Renal pelvis (tissue), 12 donors: ENCODE measurements at places on chromosomes 13 and 19.

DNA sequence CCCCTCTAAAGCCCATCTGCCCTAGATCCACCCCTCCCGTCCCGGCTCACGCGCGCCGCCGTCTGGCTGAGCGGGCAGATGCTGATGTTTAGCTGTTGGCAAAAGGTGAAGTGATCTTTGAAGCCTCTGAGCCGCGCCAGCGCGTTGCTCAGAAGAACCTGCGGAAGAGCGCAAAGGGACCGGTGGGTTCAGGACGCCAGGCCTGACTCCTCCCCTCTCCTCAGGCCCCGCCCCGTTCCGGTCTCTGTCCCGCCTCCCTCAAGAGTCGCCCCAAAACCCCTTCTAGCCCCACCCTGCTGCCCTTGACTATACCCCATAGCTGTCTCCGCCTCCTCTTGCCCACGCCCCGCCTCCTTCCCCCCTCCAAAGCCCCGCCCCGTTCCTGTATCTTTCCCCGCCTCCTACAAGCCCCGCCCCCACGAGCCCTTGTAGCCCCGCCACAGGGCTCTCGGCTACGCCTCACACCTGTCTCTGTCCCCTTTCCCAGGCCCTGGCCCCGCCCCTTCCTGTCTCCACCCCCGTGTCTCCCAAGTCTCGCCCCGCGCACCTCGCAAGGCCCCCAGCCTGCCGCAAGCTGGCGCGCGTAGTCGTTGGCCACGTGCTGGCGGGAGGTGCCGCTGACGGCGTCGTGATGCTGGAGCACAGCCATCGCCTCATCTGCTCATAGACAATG lies 9.5 kb downstream of the MAN2B1 start:
- DNase-seq: no peak

DNA sequence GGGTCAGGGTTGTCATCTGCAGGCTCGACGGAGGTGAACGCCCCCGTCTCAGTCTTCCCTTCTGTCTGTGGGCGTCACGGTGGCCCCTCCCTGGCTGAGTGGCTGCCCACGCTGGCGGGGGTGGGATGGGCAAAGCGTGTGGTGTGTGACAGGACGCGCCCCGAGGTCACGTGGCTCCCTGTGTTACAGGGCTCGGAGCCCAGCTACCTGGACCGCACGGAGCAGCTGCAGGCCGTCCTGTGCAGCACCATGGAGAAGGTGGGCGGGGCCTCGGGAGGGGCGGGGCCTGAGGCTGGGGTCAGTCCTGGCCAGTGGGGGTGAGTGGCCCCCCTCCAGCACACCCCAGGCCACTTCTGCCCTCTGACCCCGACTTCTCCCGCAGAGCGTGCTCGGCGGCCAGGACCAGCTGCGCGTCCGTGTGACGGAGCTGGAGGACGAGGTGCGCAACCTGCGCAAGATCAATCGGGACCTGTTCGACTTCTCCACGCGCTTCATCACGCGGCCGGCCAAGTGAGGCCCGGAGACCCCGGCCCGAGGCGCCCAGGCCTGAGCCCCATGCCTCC lies 6.3 kb upstream of the GRIN3B start:
- no peak for DNase-seq

- DNase-seq: no peak
Observed at GRCh38 chr19:4910594-4911281, 1.4 kb downstream of the UHRF1 start.

- no peak for DNase-seq
Observed at GRCh38 chr19:48739404-48740163, 826 bp downstream of the RASIP1 start.

DNA sequence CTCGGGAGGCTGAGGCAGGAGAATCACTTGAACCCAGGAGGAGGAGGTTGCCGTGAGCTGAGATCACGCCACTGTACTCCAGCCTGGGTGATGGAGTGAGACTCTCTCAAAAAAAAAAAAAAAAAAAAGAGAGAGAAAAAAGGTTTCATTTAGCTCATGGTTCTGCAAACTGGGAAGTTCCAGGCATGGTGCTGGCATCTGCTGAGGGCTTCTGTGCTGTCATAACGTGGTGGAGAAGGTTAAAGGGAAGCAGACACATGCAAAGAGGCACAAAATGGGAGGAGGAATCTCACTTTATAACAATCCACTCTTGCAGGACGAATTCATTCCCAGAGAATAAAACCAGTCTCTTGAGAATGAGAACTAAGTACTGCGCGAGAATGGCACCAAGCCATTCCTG lies 34.9 kb upstream of the SIAH3 start:
- DNase-seq: no peak

- no peak for DNase-seq
Observed at GRCh38 chr19:52603558-52604207, 33.6 kb downstream of the ZNF701 start.

DNA sequence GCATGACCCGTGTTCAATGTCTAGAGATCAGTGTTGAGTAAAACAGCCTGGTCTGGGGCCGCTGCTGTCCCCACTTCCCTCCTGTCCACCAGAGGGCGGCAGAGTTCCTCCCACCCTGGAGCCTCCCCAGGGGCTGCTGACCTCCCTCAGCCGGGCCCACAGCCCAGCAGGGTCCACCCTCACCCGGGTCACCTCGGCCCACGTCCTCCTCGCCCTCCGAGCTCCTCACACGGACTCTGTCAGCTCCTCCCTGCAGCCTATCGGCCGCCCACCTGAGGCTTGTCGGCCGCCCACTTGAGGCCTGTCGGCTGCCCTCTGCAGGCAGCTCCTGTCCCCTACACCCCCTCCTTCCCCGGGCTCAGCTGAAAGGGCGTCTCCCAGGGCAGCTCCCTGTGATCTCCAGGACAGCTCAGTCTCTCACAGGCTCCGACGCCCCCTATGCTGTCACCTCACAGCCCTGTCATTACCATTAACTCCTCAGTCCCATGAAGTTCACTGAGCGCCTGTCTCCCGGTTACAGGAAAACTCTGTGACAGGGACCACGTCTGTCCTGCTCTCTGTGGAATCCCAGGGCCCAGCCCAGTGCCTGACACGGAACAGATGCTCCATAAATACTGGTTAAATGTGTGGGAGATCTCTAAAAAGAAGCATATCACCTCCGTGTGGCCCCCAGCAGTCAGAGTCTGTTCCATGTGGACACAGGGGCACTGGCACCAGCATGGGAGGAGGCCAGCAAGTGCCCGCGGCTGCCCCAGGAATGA lies 1.5 kb upstream of the CEACAM5 start:
- no peak for DNase-seq

DNA sequence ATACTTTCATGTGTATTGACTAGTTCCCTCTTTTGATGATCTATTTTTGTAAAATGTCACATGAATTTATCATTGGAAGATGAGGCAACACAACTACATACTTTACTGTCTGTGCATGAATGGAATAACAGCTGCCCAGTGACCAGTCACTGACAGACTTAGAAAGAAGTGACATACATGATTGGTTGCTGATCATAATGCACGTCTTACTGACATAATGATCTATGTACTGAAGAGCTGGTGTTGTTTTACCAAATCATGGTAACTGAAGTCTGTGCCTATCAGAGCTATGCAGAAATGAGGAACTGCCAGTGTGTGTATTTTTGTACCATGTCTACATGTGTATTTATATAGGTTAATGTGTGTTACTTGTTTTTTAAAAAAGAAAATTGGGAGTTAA lies 26.5 kb downstream of the GPR18 start:
- no peak for DNase-seq

DNA sequence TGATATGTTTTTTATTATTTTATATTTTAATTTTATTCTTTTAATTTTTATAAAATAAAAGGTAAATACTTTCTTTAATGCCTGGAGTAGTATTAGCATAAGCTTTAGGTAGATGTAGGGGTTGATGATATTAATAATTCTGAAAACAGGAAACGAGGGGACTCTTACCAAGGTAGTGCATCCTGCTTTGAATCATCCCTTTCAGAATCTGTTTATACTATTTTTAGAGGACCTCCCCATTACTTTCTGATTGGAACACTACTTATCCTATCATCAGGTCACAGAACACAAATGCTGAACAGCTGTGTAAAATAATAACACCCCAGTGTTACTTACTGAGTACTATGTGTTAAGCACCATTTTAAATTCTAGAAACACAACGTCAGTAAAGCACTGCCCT lies 27.3 kb downstream of the COG6 start:
- DNase-seq: no peak

DNA sequence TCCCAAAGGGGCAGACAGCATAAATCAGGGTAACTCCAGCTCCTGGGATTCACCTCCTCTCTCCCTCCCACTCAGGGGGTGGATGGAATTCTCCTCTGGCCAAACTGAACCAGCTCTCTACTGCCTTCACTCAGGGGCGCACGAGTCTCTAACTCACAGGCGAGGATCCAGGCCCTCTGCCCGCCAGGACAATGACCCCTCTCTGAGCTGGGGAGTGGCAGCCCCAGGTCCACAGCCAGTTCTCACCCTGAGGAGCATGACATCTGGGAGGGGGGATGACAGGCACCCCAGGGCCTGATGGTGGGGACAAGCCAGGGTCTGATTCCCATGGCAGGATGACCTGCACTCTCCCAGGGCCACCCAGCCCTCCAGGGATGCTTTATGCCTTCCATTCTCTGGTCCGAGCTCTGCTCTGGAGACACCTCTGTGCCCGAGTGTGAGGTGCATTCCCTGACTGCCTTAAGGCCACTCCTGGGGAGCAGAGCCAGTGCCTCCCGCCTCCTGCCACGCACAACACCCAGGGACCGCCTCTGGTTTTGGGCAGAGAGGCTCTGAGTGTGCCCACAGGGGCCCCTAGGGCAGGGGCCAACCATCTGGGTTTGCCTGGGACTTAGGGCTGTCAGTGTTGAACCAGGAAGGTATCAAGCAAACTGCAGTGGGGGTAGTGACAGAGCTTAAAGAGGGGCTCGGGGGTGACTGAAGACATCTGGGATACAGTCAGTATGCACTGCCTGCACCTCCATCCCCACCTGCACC lies 66.2 kb downstream of the GNG7 start:
- DNase-seq: peak; percentile 60

- peak; percentile 65 for DNase-seq
Observed at GRCh38 chr13:19818223-19818842, 35.6 kb upstream of the PSPC1 start.

DNA sequence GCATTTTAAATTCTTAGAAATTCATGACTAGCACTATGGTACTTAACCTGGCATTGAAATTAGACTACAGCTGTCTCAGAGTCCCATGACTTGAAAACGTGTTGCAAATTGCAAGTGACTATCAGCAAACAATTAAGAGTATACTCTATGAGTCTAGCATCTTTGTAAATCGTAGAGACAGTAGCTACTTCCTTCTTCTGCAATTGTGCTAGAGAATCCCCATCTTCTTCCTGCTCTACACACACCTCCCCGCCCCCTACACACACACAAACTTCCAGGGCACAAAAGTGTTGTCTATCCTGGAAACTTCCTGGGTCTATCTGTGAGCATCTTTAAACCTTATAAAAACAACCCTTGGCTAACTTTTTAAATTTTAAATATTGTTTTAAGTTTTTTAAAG lies 35.2 kb upstream of the MIR17HG start:
- DNase-seq: no peak

DNA sequence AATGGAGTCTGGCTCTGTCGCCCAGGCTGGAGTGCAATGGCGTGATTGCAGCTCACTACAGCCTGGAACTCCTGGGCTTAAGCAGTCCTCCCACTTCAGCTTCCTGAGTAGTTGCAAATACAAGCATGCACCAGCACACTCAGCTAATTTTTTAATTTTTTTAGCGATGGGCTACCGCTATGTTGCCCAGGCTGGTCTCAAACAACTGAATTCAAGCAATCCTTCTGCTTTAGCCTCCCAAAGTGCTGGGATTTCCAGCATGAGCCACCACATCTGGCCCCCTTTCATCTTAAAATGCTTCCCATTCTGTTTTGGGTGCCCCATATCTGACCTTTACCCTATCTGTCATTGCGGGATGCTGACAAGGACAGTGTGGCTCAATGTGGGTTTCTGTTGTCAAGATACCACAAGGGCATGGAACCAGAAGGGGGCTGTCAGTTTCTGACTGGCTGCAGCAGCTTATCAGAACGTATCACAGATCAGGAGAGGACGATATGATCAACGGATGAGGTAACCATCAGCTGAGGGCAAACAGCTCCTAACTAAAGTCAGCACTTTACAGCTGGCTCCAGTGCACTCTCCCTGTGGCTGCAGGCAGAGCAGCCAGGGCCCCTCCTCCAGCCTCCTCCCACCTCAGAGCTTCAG lies 32.4 kb downstream of the GPR42 start:
- no peak for DNase-seq

DNA sequence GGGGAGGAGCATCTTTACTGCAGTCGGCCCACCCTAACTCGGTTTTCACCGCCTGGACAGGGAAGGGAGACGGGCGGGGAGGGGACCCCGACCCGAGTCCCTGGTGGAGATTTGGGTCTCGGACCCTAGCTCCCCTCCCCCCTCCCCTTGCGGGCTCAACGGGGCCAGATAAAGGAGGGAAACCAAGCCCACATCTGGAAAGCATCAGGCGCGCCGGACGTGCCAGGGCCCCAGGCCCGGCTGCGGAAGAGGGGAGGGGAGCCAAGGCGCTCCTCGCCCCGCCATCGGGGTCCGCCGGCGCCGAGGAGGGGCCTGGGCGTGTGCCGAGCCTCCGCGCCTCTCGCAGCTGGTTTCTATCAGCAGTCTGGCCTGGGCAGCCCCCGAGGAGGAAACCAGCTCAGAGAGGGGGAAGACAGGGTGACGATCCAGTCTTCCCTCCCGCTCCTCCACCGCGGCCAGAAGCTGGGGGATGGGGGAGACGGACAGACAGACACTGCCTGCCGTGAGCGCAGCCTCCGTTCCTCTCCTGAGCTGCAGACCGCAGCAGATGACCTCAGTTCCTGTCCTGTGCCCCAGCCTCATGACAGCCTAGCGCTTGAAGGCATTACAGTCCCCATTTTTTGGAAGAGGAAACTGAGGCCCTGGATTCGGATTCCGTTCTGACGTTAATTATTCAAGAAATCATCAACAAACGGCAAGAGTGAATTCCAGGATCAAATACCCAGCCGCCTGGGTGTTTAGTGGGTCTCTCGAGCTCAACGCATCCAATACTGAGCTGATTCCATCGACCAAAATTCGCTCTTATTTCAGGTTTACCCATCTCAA lies 3.6 kb upstream of the GNG8 start:
- DNase-seq: peak; percentile 88

DNA sequence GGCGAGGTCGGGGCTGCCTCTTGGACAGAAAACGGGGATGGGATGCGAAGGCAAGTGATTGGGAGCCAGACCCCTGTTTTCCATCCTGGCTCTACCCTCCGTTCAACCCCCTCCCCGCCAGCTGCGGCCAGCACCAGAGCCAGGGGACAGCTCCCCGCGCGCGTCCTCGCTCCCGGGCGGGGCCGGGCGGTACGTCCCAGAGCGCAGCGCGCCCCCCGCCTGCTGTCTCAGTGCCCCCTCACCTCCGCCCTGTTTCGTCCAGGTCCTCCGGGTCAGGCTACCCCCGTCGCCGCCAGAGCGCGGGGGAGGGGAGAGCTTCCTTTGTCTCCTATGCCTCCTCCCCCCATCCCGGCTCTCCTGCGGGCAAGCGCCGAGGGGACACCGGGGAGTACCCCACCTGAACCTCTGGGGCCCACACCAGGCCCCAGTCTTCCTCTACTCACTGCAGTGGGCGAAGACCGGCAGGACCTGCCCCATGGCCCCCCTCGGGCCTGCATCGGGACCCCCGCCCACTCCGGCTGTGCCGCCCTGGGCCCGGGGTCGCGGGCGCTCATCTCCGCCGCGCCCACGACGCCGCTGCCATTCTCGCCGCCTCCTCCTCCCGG lies 396 bp downstream of the RTN2 start:
- DNase-seq: peak; percentile 53
